Stimulated activated CD4-positive, alpha-beta T cell treated with anti-CD3 and anti-CD28 coated beads, TNF-alpha, amount 100 ng/mL, for 48 hours (primary cell): ENCODE measurements at places on chromosomes 13 and 19.

DNA sequence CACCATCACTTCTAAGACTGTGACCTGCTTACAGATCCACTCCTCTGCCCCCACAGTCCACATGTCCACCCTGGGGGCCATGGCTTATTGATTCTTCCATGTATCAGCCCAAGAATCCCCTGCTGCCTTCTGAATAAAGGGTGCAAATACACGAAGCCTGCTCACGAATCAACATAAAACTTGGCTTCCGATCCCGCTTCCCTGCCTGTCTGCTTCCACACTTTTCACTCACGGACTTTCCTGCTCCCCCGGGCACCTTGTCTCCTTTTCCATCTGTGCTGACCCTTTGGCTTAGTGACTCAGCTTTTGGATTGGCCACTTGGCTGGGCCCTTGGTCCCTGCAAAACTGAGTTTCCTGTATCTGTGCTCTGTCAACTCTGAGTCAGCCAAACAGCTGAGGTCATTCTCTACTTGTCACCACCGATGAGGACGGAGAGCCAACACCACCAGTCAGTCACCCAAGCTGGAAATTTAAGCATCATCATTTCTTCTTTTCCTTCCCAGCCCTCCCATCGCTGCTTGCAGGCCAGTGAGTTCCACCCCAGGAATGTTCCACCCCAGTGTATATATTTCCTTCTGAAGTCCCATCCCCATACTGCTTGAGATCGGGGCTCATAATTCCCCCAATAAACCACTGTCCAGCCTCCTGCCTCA lies 11.4 kb upstream of the USP12 start:
- no peak for DNase-seq

DNA sequence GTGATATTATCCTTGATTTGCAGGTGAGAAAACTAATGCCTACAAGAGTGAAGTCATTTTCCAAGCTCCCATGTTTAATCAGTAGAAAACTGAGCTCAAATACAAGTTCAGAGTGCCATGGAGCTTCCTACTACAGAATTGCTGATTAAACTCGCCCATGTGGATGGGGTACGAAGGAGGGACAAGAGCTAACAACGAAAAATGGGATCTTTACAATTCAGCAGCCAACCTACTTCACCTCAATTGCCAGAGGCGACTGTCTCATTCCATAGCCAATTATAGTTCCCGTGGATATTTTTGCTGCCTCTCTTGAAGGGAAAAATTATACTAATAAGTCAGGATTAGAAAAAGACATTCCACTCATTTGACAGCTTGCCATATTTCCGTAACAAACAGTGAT lies 1155.1 kb downstream of the OLFM4 start:
- DNase-seq: no peak

DNA sequence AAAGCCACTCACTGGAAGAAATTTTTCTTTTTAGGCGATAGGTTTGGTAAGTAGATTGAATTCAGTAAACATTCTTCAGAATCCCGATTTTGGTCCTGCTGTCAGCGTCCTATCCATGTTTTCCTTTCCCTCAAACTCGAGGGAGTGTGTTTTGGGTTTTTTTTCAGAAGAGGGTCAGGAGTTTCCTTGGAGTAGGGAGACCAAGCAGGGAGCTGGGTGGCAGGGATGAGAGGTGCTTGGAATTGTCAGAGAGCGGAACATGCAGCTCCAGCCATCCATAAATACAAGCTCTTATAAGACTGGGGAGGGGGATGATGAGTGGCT lies 1.6 kb upstream of the PCDH8 start:
- no peak for DNase-seq

DNA sequence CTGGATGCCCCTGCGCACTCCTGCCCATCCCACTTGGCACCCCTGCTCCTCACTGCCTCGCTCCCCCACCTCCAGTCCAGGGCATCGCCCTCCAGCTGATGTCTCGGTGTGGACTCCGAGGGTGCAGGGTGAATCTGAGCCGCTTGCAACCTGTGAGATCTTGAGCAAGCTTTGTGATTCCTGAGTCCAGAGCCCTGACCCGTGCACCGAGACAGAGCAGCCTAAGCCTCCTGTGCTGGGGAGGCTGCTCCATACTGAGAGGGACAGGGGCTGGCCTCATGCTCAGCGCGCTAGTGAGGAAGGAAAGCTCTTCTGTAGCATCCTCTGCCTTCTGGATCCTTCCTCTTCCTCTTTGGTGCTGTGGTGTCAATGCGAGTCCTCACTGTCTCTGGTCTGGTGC lies 116.0 kb downstream of the TEX29 start:
- no peak for DNase-seq

- no peak for DNase-seq
Measured at GRCh38 chr13:105139048-105139379, 1396.4 kb downstream of the EFNB2 start.
